ENCODE measurements at places on chromosomes 5 and 9.

GRCh38 chr9:105066275-105066865 is 138.4 kb upstream of the ABCA1 start:
- DNase-seq: no peak

DNA sequence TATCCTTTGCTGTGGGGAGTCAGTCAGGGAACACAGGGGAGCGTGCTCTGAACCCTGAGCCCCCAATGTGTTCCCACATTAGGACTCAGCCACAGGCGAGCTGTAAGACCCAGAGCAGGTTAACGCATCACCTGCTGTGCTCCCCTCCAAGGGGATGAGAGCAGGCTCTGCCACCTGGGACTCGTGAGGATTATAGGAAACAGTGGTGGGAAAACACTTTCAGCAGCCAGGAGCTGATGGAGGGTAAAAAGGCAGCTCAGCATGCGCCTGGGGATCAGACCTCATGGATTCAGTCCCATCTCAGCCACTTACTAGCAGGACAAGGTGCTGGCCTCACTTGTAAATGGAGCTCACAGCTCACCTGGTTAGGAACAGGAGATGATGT is 9.2 kb downstream of the JADE2 start:
- no peak for DNase-seq

GRCh38 chr5:39854771-39855410 is 430.1 kb upstream of the DAB2 start:
- no peak for DNase-seq

DNA sequence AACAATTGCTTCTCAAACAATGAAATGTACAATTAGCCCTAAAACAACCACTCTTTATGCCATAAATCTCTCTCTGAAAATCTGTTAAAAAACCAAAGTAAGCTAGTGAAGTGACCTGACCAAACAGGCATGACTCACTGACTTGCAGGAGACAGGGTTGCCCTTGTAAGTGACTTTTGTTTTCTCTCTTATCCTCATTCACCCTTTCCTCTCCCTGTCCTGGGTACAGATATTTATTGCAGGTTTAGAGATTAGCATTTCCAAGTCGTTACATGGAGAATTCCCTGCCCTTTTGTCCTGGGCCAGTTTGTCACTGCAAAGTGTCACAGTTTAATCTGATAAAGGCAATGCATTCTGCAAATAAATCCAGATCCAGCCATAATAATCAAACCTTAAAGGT is 484.2 kb downstream of the IRX1 start:
- no peak for DNase-seq

DNA sequence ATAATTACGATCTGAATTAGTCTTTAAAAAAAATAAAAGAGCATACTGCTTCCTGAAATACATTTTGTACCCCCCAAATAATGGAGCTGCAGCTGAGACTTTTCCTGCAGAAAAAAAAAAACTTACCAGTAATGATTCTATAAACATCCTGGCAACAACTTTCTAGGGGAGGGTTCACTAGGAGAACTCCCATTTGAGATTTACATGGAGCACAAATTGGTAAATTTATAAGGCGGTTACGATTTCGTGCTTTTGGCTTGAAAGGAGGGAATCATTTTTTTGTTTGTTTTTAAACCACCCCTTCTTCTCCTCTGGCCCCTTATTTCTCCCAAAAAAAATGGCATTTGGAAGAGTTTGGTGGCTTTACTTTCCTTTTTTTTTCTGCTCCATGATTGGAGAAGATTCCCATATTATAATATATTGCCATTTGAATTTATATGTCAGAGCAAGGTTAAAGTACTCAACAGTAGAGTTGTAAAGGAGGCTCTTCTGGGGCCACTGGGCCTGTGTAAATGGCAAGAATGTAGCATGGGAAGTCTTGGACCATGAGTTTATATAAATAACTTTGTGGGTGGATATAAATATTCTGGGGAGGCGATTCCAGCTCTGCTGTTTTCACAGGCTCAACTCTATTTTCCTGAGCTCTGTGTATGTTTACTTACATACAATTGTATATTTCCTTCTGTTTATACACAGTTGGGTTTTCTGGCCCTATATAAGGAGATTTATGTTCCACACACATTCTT is 159.9 kb downstream of the CSNK1G3 start:
- no peak for DNase-seq

GRCh38 chr5:159340511-159340910 is 10.2 kb upstream of the IL12B start:
- DNase-seq: no peak

GRCh38 chr5:60594715-60595477 is 105.1 kb downstream of the DEPDC1B start:
- no peak for DNase-seq

DNA sequence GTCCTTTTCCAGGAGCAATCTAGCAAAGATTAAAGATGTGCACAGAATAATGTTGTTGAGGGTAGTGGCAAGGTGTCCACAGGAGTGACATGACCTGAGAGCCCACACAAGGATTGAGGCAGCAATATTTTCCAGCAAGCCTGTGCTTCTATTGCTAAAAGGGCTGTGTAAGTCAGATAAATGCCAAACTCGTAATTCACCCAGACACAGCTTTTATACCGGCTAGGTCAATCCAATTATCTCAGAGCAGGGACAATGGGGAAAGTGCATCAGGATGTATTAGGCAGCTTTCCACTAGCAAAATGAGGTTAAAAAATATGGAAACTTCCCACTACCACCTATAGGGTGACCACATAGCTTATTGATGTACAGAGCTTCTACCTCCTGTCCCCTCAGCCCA is 34.8 kb upstream of the RAB3C start:
- no peak for DNase-seq

Measured in amniotic stem cell (primary cell).